T47D (cell line): ENCODE measurements at places on chromosomes 7 and 10.

DNA sequence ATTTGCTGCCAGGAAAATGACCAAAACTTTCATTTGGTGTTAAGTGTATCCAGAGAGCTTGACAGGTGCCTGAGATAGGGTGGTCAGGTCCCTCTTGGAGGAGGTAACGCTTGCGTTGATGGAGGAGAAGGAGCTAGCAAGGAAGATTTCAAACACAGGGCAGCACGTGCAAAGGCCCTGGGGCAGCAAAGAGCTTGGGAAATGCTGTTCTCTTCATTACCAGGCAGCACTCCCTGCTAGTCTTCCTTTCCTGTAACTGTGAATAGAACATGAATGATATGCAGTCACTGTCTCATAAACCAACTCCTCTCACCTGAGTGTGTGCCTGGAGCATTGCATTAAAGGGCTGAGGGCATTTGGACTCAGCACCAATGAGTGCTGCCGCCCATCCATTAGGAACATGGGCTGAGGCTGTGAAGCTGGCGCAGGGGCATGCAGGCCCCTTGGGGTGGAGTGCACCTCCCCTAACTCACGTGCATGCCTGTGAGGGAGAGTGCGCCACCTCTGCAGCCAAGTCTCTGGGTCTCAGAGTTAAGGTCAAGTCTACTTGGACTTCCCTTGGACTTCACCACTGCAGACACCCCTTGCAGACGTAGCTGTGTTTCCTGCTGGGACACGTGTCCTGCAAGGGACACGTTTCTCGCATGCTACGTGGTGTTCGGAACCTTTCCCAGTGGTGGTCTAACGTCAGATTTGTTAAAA is 136.8 kb downstream of the PAXIP1 start:
- DNase-seq, result no peak

DNA sequence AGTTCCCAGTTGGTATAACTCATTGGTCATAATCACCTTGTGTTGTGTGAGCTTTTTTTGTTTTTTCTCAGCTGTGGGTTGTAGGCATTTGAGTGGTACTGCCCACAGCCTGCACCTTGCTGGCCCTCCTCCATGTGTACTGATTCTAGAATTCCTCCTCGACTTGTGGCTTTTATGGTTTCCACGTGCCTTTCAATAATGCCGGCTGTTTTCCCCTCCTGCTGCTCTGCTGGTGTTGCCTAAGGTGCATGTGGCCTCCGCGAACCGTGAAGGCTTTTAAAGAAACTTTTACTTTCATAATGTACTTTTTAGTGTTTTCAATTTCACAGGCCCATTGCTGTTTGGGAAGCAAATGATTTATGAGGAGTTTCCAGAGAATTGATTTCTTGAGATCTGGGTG is 518.0 kb downstream of the REEP3 start:
- no peak for DNase-seq

DNA sequence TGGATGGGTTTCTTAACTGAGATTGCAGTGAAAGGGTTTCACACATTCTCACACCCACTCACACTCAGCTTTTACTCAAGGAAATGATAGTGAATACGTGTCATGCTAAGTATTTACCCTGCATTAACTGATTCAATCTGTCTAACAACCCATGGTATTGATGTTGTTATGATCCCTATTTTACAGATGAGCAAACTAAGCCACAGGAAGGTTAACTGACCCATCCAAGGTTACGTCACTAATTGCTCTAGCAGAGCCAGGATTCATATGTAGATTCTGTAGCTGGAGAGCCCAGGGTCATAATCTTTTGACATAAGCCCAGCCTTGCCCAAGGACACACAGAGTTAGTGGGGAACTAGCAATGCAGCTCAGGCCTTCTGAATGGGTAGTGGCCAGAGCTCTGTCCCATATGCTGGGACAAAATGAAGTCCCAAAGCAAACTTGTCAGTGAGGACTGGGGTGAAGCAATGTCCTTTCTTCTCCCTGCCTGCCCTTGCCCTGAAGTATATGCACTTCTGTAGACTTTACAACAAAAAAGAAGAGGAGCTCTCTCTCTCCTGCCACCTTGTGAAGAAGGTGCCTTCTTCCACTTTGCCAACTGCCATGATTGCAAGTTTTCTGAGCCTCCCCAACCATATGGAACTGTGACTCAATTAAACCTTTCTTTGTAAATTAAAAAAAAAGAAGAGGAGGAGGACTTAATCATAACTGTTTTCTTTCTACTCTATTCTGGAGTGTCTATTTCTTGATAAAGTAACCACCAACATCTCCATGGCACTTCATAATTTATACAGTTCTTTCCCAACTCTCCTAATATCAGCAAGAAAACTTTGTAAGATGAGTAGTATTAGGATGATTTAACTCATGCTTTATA is 4.9 kb upstream of the CYP3A7 start:
- no peak for DNase-seq

GRCh38 chr10:133422807-133423771 is 1.3 kb downstream of the SPRN start:
- no peak for DNase-seq

- no peak for DNase-seq
Observed at GRCh38 chr10:128180843-128181242, 54.6 kb upstream of the MKI67 start.

DNA sequence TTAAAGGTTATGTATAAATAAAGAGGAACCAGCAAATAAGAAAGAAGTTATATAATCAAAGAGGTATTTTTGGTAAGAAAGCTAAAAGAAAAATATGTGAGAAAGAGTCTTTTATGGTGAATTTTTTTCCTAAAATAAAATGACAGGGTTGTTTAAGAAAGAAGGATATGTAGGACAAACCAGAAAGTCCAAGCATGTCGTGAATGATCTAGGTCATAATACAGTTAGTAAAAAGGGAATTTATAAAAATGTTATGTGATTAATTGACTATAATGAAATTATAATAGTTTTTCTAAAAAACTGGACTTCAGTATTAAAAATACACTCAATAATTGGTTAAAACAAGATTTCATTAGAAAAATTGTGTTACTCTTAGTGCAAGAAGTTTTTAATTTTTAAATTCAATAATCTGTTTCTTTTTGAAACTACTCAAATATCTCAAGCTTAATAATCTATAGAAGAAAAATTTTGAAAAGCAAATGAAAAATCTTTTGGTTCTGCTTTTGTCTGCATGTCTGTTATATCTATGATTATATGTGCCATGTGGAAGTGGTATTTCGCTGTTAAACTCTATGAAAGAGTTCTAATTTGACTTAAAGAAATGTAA is 23.3 kb downstream of the AVL9 start:
- peak; percentile 61 for DNase-seq

- no peak for DNase-seq
Observed at GRCh38 chr7:110960811-110961210, 130.1 kb upstream of the LRRN3 start.

DNA sequence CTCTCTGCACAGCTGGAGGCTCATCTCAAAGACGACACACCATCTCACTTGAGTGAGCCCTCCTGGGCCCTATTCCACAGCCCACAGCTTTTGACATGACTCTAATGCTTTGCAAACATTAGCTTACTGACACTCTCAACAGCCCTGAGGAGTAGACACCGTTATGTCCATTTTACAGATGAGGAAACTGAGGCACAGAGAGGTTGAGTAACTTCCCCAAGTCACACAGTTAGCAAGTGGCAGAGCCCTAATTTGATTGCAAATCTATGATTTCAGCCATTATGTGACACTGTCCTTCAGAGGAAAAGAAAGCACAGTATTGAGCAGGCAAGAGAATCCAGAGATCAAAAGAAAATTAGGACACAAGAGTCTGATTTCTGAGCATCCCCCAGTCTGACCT is 16.0 kb downstream of the SLC25A13 start:
- no peak for DNase-seq

GRCh38 chr7:117279203-117279602 is 43.7 kb downstream of the WNT2 start:
- no peak for DNase-seq

GRCh38 chr7:18018296-18019215 is 9.1 kb downstream of the PRPS1L1 start:
- no peak for DNase-seq

DNA sequence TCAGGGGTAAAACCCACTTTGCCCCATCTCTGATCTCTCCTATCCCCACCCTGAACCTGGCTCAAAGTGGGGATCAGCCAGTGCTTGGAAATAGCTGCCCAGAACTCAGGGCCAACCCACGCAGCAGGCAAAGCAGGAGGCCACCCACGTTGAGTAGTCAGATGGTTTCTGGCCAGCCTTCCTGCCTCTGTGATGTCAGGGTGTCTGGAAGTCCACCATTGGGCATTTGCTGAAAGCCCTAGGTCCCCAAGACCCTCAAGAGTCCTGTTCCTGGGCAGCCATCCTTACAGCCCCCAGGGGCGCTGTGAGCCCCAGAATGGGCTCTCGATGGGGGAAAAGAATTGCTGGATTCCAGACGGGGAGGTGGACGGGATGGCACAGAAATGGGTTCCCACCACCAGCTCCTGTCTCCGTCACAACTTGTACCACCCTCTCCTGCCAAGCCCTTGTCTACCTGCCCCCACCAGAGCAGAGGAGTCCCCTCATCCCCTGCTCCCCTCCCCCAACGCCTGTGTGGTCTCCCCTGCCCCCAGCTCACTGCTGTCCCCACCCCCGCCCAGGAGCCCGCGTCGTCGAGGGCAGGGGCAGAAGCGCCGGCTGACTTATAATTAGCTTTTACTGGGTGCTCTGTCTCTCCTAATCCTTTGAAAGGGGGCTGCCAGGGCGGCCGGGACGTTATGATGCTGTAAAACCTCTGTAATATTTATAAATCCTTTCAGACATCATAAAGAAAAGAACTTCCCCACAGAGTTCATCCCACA is 3.9 kb downstream of the MYL10 start:
- no peak for DNase-seq

DNA sequence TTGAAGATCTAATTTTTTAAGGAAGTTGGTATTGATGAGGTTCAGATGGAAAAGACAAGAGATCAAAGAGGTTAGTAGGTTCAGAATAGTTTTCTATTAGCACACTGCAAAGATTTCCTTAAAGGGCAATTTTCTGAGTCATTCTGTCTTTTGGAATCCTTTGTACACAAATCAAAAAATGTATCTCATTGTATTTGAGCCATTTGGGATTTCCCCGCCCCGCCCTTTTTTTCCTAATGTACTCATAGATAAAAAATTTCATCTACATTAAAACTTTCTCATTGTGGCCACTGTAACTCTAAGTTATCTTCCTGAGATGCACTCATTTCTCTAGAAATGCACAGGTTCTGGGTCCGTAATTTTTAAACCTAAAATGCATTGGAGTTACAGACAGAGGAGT is 12.1 kb downstream of the GIMAP6 start:
- no peak for DNase-seq

- no peak for DNase-seq
Observed at GRCh38 chr7:144399946-144400345, 3.5 kb downstream of the NOBOX start.

DNA sequence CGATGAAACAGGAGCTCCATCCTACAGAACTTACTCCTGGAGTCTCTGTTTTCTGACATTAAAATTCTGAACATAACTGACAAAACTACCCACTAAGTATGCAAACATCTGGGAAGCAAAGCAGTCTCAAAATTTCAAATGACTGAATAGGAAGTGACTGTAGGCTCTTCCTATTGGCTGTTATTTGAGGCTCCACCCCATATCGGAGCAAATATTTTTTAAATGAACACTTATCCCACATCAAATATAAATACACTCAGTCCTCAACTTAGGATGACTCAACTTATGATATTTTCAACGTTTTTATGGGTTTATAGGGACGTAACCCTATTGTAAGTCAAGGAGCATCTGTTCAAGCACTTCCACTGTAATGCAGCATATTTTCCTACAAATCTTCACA is 8.8 kb downstream of the HSPA12A start:
- DNase-seq, result no peak

DNA sequence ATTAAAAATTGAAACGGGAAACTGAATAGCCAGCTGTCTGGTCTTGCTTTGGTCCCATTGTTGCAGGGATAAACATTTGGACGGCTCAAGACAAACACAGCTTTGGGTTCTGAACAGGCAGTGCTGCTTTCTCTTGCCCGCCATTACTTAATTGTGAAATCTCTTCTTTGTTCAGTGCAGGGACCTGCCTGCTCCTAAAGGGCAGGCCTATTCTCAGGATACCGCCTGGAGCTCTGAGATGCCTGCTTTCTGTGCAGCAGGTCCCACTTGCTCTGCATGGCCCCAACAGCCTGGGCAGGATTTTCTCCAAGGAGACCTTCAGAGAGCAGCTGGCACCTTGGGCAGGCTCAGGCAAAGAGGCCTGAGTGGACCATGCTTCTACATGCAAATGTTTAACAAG is 237.6 kb downstream of the KCNMA1 start:
- DNase-seq, result no peak

DNA sequence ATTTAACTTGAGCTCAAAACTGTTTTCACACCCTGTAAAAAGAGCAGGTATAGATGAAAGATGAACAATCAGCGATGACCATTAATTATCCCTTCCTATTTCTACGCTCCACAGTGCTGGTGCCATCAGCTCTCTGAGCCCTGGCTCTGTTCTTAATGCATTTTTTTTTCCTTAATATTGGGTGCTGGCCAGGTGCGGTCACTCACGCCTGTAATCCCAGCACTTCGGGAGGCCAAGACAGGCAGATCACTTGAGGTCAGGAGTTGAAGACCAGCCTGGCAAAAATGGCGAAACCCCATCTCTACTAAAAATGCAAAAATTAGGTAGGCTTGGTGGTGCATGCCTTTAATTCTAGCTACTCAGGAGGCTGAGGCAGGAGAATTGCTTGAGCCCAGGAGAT is 4.2 kb downstream of the STEAP4 start:
- no peak for DNase-seq

DNA sequence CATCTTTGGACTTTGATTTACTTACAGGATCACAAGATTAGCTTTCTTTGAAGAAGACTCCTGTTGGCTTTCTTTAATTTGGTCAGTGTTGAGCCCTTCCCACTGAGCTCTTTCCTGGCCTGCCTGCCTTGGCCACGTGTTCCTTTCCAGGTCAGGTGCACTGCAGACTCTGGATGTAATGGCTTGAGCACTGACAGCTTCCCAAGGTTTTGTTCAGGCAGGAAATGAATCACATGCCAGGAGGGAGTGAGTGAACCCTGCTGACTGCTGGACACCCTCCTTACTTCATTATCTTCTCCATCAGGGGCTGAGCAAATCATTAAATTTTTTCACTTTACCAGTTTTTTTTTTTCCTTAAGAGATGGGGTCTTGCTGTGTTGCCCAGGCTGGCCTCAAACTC is 29.8 kb downstream of the SNX10 start:
- DNase-seq, result no peak

DNA sequence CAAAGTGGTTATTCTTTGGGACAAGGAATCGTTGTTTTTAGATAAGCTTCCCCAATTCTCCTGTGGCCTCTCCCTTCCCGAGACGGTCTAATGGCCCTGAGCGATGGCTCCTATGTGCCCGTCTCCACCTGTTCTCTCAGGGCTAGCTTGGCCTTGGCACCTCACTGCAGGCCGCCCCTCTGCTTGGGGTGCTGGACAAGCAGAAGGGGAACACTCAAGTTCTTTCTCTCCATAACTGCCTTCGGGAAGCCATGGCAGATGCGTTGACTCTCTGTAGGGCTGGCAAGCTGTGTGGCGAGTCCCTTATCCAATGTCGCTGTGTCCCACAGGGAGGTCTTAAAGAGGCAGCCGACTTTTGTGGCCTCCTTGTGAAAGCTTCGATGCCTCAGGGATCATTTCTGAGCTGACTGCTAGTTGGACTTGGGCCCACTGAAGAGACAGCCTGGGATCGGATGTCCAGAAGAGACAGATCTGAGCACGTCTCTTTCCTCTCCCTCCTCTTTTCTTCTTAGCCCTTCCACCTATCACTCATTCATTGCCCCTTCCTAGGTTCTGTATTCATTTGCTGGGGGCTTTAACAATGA is 70.8 kb downstream of the GRK5 start:
- DNase-seq, result no peak

- DNase-seq, result no peak
Observed at GRCh38 chr10:108393089-108393488, 1228.6 kb upstream of the SORCS1 start.
